Stimulated activated CD4-positive, alpha-beta T cell treated with anti-CD3 and anti-CD28 coated beads, TNF-alpha, amount 100 ng/mL, for 24 hours (primary cell): ENCODE measurements at places on chromosomes 12 and 14.

GRCh38 chr12:105040476-105040875 is 43.8 kb downstream of the ALDH1L2 start:
- no peak for DNase-seq

GRCh38 chr12:99352269-99352668 is 295.3 kb upstream of the GARIN6 start:
- no peak for DNase-seq

- DNase-seq = no peak
Measured at GRCh38 chr12:109875572-109876131, 4.7 kb downstream of the GLTP start.

GRCh38 chr12:92543359-92543758 is 159.4 kb upstream of the PLEKHG7 start:
- DNase-seq = no peak

- no peak for DNase-seq
Measured at GRCh38 chr14:21068521-21069387, 1.4 kb upstream of the ARHGEF40 start.

DNA sequence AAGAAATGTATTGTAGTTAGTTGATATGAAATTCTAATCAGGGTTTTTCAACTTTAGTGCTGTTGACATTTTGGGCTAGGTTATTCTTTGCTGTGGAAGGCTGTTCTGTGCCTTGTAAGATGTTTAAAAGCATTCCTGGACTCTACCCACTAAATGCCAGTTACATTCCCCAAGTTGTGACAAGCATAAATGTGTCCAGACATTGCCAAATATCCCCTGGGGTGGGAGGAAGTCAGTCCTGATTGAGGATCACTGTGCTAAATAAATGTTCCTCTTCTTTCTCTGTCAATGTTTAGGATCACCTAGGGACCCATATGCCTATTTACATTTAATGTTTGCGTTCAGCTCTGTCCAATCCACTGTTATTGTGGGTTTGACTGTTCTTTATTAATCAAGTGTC is 268.3 kb downstream of the TMTC2 start:
- DNase-seq = no peak

DNA sequence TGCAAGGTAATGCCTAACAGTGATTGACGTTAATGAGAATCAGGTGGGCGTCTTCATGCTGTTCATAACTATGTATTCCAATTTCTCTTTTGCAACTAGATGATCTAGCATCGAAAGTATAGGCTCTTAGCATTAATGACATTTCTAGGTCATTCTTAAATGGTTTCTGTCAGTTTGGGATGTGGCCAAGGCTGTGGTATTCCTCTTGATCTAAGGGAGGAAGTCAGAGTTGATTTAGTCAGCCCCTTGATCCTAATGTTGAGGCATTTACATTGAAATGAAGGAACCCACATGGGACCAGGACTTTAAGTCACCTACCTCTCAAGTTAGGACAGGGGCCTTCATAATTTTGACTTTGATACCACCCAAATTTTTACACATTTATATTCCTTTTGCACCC is 448.1 kb downstream of the NPAS3 start:
- DNase-seq = no peak
